Naive thymus-derived CD4-positive, alpha-beta T cell (primary cell): ENCODE measurements at places on chromosomes 13 and 19. TPM values are rescaled to one million over a fixed set of nuclear protein-coding genes. Genes with fewer than 3 reads are reported as not detected.

RDH8 gene
- total RNA-seq = not detected

NBEA gene
- 6.3 TPM for total RNA-seq

ZNF296 gene
- total RNA-seq = 3.6 TPM

LRFN3 gene
- 13.1 and 14.9 TPM in 2 replicates for total RNA-seq

MYO1F gene
- total RNA-seq = 25.5 TPM

CNFN gene
- not detected for total RNA-seq

C19orf53 gene
- total RNA-seq = 57.2 TPM

TYROBP gene
- total RNA-seq = 428 TPM

ELSPBP1 gene
- total RNA-seq = not detected

SIPA1L3 gene
- total RNA-seq = 38.7 TPM

PEAK3 gene
- 3.9 TPM for total RNA-seq

DNA sequence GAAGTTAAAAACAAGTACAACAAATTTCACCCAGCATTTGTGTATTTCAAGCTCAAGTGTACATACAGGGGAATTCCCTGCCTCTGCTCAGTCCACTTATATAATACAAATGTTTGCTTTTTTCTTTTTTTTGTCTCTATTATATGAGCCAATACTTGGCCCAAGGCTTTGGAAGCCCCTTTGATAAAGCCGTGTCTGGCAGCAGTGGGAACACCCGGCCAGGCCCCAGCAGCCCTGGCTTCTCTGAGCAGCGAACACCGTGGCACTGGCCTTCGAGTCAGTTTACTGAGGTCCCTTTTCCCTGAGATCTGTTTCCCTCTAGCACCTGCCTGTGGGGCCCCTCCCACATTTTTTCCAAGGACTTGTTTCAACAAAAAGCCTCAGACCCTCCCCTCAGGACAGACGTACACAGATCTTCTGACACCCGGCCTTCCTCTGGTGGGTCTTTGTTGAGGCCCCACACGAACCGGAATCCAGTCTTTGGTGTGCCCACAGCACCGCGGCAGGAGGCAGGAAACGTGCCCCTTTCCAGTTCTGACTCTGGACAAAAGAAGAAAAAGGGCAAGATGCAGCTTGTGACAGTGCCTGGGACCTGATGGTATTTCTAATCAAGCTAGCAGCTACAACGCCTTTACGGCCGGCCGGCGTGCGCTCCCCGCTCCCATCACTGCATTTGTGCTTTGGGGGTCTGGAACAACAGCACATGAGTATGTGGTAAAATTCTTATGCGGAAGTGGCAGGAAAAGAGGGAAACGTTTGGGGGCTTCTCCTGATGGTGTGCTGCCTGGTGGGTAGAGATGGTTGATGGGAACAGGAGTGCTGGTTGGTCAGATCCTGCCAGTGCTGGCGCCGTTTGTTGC is 13.8 kb downstream of the SIPA1L3 start:
- no peak for DNase-seq

DNA sequence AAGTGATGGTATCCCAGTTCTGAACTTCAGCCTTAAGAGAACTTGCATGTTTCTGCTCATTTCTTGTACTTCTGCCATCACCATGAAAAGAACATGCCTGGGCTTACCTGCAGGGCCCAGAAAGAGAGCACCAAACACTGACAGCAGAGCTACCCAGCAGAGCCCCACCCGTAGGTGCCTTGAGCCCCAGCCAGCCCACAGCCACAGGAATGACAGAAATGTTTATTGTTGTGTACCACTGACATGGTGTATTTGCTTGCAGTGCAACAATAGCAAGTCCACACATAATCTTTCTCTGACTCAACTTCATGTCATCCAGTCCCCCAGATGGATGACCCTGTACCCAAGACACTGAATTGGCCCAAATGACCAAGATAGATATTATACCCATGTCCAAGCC is 195.2 kb downstream of the TSHZ3 start:
- DNase-seq = no peak

GRCh38 chr13:89097994-89098393 is 1426.8 kb downstream of the SLITRK5 start:
- DNase-seq = no peak

GRCh38 chr19:2627855-2628254 is 74.6 kb downstream of the GNG7 start:
- no peak for DNase-seq

- peak; percentile 18 for DNase-seq
These were observed 4.7 kb downstream of the F7 start for GRCh38 chr13:113110048-113110851.

DNA sequence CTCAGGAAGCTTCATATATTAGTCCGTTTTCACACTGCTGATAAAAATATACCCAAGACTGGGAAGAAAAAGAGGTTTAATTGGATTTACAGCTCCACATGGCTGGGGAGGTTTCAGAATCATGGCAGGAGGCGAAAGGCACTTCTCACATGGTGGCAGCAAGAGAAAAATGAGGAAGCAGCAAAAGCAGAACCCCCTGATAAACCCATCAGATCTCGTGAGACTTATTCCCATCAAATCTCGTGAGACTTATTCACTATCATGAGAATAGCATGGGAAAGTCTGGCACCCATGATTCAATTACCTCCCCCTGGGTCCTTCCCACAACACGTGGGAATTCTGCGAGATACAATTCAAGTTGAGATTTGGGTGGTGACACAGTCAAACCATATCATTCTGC is 23.1 kb downstream of the FLT3 start:
- DNase-seq = no peak

DNA sequence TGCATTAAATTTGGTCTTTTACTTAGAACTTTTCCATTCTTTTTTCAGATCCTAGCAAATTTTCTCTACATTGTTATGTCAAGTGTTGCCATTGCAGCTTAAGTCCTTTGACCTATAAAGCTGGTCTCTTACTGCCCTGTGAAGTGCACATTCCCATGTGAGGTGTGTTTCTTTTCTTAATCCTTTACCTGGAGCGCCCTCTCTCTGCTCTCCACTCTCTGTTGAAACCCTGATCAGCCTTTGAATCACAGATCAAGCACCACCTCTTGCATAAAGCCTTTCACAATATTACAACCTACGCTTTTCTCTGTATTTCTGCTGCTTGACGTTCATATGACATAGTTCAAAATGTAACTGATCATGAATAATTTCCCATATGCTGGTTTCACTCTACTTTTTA is 84.8 kb downstream of the PCDH17 start:
- DNase-seq = no peak

DNA sequence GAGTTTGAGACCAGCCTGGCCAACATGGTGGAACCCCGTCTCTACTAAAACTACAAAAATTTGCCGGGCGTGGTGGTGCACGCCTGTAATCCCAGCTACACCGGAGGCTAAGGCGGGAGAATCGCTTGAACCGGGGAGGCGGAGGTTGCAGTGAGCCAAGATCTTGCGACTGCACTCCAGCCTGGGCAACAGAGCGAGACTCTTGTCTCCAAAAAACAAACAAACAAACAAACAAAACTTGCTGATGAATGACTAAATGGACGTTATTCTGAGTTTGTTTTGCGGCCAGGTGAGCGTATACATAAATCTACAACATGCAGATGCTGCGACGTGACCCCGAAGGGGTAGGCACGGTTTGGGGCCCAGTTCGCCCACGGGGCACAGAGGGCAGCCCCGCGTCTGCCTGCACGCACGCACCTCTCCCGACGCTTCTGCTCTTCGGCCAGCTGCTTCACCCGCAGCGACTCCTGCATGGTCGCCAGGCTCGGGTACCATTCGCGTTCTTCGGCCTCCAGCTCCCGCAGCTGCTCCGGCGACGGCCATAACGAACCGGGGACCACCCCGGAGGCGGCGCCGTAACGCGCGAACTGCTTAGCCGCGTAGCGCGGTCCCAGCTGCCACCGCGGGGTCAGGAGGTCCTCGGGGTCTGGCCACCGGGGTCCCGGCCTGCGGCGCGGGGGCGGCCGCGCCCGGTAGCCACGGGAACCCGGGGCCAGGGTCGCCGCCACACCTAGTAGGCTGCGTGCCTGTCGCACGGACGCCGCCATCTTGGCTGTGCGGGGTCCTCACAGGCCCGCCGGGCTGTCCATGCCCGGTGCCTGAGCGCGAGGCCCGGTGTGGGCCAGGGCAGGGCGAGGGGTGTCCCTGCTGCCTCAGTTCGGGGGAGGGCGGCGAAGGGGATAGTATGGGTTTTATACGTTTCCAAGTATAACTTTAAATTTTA is at the start of gene GADD45GIP1:
Gene GADD45GIP1, minus strand, starts transcription at position 778 of the 943 bp plus-strand sequence. Its CDS starts 11 bp downstream, at position 767.
- peak; percentile 75 for DNase-seq

GRCh38 chr19:18612772-18613588 is at the start of gene TMEM59L:
TMEM59L (plus strand) TSS chr19:18612870; CDS start chr19:18612959, 89 bp downstream.
- peak; percentile 68 for DNase-seq

- DNase-seq = peak; percentile 31
These were observed at the start of gene MAB21L1 for GRCh38 chr13:35475960-35476943. MAB21L1 (minus strand) TSS chr13:35476689; CDS start chr13:35476138, 551 bp downstream.

DNA sequence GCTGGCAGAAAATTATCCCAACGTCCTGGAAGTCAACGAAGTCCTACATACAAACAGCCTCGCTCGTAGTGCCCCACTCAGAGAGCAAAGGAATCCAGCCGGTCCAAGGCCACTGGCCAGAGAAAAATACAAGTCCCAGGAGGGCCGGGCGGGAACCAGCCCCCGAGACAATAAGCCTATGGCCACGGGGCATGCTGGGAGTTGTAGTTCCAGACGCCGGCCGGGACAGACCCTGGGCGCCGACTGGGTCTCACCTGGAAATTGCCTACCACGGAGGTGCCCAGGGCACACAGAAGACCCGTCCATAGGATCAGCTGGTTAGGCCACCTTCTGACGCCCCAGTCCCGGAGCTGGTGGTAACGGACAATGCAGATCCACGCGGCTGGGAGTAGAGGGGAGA is 5.4 kb downstream of the TMEM150B start:
- DNase-seq = no peak

- no peak for DNase-seq
These were observed 36.4 kb upstream of the CALM3 start for GRCh38 chr19:46564701-46565100.

GRCh38 chr13:24166561-24166960 is 6.0 kb downstream of the SPATA13 start:
- no peak for DNase-seq
